Aorta (tissue), 5 donors: ENCODE measurements at places on chromosomes 2 and 18. TPM values are rescaled to one million over a fixed set of nuclear protein-coding genes. Genes with fewer than 3 reads are reported as not detected.
A peak's percentile ranks its signal among the peaks of the same experiment; 100 is the strongest.

The TUBA3D gene
- not detected for total RNA-seq

DNA sequence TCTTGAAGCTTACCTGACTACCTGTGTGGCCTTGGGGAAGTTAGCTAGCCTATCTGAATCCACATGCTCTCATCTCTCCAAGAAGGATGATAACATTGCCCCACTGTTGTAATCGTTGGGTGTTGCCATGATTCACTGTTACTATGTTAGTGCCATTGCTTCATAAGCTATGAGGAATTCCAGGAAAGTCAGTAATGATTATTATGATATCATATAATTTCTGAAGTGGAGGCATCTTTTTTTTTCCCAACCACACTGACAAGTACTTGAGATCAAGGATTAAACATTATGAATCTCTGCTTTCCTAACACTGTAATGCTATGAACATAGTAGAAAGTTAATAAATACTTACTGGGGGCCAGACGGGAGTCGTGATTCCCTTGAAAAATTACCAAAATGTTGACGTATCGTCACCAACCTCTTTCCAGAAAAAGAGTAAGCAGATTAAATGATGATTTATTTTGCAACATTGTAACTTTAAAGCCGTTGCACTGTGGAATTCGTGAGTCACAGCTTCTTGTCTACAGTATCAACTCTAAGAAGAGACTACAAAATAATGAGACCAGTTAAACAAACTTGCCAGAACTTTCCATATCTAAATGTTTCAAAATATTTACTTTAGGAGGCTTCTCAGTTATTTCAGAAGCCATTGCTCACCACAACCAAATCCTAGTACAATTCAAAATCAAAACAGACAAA is 459.9 kb downstream of the PIK3C3 start:
- DNase-seq, result no peak

DNA sequence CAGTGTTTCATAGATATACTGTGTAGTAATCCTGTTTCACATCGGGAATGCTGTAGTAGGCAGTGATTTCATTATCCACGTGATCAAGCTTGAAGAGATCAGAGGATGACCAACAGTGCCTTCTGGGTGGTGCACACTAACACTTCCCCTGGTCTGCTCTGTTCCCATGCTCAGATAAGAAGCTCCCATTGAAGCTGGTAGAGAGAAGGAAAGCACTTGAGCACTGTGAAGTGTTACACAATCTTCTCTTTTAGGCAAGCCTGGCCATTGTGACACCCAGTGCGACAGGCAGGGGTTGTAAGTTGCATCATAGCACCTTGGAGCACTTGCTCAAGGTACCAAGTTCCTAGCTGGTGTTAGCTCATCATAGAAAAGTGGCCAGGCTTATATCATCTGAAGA is 30.6 kb upstream of the GPD2 start:
- DNase-seq, result peak; percentile 49

GRCh38 chr2:100887713-100888495 is 68.0 kb downstream of the NPAS2 start:
- DNase-seq, result no peak

DNA sequence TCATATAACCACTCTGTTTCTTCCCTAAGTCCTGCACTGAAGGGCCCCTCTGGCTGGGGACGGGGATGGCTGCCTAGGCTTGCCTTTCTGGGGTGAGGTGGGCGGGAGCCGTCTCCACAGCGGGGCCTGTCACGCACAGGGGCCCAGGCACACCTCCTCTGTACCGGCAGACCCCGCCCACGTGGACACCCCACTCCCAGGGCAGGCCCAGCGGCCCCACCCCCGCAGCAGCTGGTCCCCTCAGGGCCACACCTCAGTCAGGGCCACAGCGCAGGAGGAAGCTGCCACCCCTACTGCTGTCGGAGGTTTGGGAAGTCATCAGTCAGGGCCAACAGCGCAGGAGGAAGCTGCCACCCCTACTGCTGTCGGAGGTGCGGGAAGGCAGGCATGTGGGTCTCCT is 257.6 kb upstream of the RAB6C start:
- no peak for DNase-seq

GRCh38 chr2:177359836-177360595 is 32.6 kb upstream of the AGPS start:
- DNase-seq, result no peak

GRCh38 chr2:172647439-172647838 is 88.2 kb upstream of the RAPGEF4 start:
- DNase-seq, result no peak

The ANO7 gene
- total RNA-seq, result 5.4 TPM

GRCh38 chr18:48514786-48515185 is 24.0 kb upstream of the CTIF start:
- no peak for DNase-seq

- no peak for DNase-seq
These were observed 85.8 kb upstream of the FAM237A start for GRCh38 chr2:206556357-206556949.

- DNase-seq, result no peak
These were observed 57.2 kb downstream of the LIPG start for GRCh38 chr18:49618742-49619681.

The CAPN14 gene
- 0.21 TPM for total RNA-seq

GRCh38 chr2:196677404-196677803 is 37.9 kb downstream of the CCDC150 start:
- no peak for DNase-seq

The FBXO41 gene
- total RNA-seq, result 4.7 TPM

- DNase-seq, result no peak
These were observed 14.3 kb upstream of the ITPRID2 start for GRCh38 chr2:181877181-181877664.
